ENCODE measurements at places on chromosomes 12 and 14.
A peak's percentile ranks its signal among the peaks of the same experiment; 100 is the strongest.

DNA sequence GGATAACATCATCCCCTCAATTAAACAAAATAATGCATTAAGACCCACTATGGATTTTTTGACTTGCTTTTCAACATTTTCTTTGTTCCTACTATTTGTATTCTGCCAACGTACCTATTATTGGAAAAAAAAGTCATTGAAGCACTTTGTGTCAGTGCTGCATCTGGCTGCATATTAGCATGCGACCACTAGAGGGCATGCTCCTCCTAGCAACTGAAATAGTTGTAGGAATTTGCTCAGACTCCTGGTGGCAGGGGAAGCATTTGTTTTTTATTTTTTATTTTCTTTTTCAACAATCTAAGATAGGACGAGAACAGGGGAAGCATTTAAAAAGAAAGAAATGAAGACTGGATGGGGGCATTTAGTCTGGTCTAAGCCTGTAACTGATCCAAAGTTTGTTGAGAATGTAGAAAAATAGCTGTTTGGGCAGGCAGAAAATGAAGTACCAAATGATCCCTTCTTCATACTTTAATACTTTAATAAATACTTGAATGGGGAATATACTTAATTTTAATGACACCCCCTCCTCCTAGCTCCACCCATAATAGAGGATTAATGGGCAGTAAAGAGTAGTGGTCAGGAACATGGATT is 14.5 kb upstream of the CLEC4A start:
- peak; percentile 80 for DNase-seq

DNA sequence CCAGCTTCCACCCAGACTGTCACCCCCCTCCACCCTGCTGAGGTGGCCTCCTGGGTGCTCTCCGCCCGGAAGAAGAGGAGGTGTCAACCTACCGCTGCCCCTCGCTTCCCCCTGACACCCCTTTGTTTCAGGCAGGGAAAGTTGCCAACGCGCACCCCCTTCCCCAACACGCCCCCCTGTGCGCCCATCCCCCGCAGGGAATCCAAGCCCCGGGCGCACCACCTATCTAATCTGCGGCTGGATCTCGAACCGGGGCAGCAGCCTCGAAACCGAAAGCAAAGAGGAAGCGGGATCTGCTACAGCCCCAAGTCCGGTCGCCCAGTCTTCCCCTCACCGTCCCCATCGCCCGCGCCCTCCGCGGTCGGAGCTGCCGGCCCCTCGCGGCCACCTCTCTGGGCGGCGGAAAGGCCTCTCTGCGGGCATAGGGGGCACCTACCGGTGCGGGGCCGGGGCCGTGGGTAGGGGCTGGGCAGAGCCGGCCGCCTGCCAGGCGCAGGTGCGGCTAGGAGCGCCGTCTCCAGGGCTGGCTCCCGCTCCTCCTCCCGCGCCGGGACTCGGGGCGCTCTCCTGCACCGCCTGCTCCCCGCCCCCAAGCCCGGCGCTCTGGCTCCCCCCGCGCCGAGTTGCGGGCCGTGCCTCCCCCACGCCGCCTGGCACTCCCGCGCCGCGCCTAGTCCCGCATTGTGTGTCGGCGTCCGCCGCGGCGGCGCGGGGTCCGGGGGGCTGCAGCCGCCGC is 18.3 kb upstream of the PLEKHH1 start:
- DNase-seq: peak; percentile 28

DNA sequence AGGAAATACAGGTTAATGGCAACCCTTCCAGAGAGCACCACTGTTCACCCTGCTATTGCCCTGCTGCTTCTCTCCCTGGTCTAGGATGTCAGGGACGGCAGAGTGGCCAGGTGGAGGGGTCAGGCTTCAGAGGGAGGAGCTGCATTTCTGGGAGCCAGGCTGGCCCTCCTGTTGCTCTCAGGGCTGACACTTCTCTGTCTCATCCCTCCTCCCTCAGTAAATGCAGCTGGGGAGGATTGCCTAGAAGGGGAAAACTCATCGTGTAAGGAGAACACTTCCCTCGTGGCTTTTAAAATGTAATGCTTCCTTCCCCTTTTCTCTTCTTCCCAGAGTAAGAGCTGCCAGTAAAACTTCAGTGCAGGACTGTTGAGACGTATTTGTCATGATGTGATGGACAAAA is 20.8 kb downstream of the SUSD6 start:
- DNase-seq: no peak

DNA sequence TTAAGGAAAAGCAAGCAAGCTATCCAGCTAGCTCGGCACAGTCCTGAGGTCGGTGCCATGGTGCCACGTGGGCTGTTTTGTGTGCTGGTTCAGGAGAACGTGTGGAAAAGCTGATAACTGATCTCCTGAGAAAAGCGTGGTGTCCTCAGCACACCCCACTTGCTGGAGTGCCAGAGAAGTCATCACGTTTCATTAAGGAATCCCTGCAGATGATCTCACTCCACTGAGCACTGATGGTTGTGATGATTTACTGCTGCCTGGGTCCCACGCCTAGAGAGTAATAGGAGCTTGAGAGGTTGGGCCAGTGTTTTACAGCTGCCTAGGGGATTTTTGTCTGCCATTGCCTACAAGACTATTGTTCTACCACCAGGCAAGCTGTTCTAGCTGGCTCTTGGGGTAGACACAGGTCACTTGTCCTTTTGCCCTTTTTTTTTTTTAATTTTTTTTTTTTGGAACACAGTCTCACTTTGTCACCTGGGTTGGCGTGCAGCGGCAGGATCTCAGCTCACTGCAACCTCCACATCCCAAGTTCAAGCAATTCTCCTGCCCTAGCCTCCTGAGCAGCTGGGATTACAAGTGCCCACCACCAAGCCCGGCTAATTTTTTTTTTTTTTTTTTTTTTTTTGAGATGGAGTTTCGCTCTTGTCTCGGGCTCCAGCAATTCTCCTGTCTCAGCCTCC is 42.3 kb upstream of the EVL start:
- DNase-seq: no peak

DNA sequence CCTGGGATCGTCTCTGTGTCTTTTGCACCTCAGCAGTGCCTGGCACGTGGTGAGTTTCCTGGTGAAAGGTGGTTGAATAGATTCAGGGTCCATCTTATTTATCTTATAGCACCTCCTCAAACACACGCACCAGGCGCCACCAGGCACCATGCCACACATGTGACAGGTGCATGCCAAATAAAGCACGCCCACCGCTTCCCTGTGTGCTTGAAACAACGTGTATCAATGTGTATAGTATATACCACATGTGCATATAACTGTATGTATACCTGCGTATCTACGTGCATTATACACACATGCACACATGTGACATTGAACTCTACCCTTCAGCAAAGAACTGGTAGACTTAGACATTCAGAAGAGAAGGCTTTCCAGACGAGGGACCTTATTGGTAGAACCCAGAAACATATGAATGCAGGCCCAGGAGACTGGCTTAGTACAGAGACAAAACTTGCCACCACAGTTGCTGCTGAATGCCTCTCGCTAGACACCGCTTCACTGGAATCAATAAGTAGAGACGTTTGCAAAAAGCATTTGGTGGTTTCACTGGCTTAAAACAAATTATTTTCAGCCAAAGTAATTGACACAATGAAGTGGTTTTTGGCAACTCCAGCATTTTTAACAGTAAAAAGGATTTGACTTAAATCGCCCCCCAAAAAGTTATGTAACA is 10.0 kb downstream of the EML1 start:
- DNase-seq: no peak

GRCh38 chr14:74568911-74569310 is 43.1 kb downstream of the LTBP2 start:
- DNase-seq: no peak

- DNase-seq: no peak
Measured at GRCh38 chr12:3896801-3897351, 23.7 kb upstream of the PARP11 start.

GRCh38 chr12:2667716-2668440 is 126.9 kb upstream of the FKBP4 start:
- DNase-seq: no peak

DNA sequence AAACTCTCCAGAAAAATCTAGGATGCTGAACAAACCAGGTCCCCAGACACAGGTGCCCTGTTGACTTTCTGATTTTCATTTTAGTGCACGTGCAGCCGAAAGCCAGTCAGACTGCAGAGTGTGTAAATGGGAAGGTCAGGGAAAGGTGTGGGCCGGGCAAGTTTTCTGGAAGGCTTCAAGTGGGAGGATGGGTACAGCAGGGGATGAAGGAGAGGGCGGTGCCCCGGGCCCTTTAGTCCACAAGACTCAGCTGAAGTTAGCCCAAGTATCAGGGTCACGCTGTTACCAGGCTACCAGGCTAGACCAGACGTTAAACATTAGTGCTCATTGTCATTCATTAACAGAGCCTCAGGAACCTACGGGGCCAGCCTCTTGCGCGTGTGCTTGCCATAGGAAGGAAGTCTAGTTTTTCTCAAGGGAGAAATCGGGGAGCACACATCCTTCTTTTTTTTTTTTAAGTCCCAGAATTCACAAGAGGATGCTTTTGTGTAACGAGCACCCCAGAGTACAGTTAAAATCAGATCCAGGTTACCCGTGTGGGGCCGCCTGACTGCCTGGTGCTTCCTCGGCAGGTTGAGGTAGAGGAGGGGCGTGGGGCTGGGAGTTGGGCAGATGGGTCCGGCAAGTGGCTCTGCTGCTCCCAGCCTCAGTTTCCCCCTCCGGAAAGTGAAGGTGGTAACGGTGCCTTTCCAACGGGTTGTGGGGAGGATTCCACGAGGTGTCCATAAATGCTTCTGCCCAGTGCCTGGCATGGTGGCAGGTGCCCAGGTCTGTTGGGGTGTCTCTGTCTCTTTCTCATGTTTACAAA is 19.1 kb downstream of the BCL7A start:
- no peak for DNase-seq

DNA sequence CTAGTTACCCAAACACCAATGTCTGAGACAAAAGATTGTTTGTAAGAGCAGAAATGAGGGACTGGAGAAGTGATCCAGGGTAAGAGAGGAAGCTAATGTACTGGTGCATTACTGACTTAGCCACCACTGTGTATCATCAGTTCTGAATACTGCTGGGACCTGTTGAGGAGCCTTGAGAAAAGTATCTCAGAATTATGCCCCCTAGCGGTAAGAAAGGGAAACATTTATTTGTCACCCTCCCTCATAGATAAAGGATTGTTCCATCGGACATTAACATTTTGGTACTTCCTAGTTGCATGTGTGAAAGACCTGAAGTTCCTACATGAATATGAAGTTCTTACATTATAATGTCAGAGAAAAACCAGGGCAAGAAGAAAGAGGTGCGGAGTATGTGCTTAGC is 612.5 kb downstream of the FSCB start:
- DNase-seq: peak; percentile 0

DNA sequence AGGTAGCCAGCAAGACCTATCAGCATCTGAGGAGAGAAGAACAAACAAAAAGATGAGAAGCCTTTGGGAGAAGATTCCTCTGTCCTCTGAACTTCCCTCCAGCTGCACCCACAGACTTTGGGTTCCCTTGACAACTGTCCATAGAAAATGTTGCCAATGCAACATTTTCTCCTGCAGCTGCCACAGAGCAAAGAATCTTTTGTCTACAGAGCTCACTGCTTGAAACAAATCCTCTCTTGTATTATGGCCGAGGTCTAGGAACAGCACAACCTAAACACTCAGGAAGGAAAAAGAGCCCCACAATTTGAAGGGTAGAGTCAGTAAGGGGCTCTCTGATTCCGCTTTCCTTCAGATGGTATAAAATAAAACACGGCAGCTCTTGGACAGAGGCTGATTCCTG is 14.3 kb downstream of the POMT2 start:
- no peak for DNase-seq

DNA sequence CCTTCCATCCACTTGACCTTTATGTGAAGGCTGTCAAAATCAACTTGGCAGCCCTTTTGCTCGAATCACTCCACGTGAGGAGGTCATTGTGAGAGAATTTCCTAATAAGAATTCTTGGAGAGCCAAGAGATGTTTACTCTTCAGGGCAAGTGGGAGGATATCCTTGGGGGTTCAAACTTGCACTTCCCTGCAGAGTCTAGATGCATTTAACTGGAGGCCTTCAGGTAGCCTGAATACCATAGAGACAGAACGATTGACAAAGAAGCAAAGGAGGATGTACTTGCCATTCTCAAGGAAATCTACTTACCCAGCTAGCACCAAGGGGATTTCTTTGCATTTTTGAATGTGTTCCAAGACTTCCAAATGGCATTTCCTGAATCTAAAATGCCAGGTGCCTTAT is 1702.6 kb upstream of the FLRT2 start:
- DNase-seq: no peak

- DNase-seq: no peak
Measured at GRCh38 chr14:89521988-89522387, 105.0 kb upstream of the FOXN3 start.

DNA sequence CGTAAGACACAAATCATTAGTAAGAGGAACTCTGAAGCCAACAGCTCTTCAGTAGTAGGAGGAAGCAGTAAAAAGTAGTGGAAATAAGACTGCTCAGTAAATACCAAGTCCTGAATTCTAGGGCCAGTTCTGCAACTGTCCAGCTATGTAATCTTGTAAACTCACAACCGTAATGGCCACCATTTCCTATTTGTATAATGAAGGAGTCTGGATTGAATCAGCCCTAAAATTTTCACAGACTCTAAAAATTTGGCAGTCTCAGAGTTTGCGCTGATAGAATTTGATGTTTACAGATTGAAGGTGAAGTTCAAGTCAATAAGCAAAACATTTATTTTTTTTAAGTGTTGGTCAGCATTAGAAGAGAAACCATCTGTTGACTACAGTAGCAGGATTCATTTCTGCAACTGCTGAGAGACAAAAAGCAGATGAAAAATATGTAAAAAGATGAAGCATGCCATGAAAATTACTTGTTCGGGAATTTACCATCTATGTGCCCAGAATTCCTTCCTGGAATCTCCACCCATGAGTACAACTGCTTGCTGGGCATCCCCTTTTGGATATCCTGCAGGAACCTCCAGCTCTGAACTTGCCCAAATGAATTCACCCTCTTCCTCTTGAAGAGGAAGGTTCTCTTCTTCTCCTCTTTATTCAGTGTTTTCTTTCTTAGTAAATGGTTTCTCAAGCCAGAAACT is 47.5 kb downstream of the GALNT4 start:
- DNase-seq: no peak

DNA sequence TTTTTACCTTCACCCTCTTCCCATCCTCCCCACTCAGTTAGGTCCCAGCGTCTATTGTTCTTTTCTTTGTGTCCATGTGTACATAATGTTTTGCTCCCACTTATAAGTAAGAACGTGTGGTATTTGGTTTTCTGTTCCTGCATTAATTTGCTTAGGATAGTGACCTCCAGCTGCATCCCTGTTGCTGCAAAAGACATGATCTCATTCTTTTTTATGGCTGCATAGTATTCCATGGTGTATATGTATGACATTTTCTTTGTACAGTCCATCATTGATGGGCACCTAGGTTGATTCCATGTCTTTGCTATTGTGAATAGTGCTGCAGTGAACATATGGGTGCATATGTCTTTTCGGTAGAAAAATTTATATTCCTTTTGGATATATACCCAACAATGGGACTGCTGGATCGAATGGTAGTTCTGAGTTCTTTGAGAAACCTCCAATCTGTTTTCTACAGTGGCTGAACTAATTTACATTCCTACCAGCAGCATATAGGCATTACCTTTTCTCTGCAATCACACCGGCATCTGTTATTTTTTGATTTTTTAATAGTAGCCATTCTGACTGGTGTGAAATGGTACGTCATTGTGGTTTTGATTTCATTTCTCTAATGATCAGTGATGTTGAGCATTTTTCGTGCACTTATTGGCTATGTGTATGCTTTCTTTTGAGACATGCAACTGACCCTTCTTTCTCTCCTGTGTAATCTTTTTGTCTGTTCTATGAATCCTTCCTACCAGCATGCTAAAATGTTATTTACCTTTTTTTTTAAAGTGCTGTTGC is 279.7 kb upstream of the AMIGO2 start:
- no peak for DNase-seq

Measured in CD4-positive, alpha-beta T cell treated with Interleukin-2 at 100 ng/mL for 4 hours (primary cell).